ENCODE measurements at places on chromosomes 5 and 9. TPM values are rescaled to one million over a fixed set of nuclear protein-coding genes. Genes with fewer than 3 reads are reported as not detected.

DNA sequence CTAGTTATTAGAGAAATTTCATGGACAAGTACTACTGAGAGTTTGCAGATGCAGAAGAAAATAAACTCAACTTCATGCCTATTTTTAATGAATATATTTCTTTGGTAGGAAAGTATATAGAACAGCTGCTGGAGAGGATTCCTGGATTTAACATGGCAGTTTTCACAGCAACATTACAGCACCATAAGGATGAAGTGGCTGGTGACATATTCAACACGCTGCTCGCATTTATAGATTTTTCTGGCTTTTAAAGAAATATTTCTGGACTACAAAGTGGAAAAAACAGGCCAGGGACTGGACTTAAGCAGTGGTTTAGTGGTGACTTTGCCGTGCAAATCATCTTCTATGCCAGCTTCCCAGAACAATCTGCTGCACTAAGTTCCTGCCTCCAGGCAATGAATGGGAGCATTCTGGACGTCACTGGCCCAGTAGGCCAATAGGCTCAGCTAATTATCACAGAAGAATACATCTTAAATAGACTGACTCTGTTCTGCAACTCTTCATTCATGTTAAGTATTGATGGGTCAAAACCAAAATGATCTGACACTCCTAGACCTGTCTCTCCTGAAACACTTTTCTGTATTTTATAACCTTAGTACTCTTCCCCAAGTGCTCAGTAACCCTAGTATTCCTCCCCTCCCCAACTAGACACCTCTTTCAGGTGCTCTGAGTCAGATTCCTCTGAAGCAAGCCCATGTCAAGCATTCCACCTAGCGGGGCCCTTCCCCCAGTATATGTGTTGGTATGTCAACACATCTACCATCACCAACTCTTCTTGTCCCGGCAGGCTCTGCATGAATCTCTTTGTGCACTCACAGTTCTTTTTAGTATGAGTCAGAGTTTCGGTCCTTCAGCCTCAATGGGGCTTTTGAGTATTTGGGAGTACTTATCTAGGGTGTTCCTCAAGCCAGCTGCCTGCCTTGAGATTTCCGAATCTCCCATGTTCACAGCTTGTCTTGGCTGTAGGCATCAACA is 625.5 kb downstream of the CHSY3 start:
- no peaks in the 10 kb centered on the region for H3K4me1 ChIP-seq
- H3K27ac ChIP-seq: no peak overlapping the region
- DNase-seq: no peak
- no peak overlapping the region for H3K4me3 ChIP-seq

- peaks cover 2% of the 10 kb centered on the region for H3K36me3 ChIP-seq
- H3K4me3 ChIP-seq: peak overlapping the region; percentile 83
- H3K4me1 ChIP-seq: peaks cover 21% of the 10 kb centered on the region
- peak overlapping the region; percentile 79 for H3K27ac ChIP-seq
These were observed 29.9 kb downstream of the CPEB4 start for GRCh38 chr5:173917788-173918786.

- H3K36me3 ChIP-seq: no peaks in the 10 kb centered on the region
- H3K4me3 ChIP-seq: no peak overlapping the region
These were observed 576.3 kb downstream of the PDE4D start for GRCh38 chr5:59317023-59317773.

TNFSF15 gene
- not detected for polyA plus RNA-seq

DNA sequence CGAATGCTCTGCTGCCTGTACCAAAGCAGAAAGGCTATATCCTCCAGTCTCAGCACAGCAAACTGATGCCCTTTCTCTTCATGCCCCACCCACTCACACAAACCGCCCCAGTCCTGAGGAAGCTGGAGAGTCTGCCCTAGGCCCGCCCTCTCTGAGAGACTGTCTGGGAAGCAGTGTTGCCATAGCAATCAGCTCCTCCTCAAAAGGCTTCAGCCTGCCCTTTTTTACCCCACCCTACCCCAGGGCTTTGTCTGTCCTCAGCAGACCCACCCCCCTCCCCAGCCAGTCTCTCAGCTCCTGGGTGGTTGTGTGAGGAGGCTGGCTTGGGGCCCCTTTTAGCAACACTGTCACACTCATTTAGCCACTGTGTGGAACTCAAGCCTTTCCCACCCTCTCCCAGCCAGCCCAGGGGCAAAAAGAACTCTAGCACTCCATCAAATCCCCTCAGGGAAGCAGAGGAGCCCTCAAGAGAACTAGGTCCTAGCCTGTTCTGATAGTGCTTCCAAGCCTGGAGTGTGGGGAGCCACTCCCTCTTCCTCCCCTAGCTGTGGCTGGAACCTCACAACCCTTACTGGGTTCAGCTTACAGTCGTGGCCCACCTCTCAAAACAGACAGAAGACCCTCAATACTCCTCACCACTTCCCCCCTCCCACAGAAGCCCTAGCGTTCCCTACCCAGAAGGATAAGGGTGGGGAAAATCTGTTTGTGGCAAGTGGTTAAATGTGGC is 1.4 kb downstream of the ATOSB start:
- peaks cover 51% of the 10 kb centered on the region for H3K4me1 ChIP-seq
- H3K4me3 ChIP-seq: peak overlapping the region; percentile 85
- no peaks in the 10 kb centered on the region for H3K36me3 ChIP-seq
- peak; percentile 38 for DNase-seq

- H3K4me3 ChIP-seq: no peak overlapping the region
- no peaks in the 10 kb centered on the region for H3K36me3 ChIP-seq
- peaks cover 4% of the 10 kb centered on the region for H3K27me3 ChIP-seq
- H3K27ac ChIP-seq: no peak overlapping the region
- no peak for DNase-seq
These were observed 398.7 kb downstream of the EBF1 start for GRCh38 chr5:158701007-158701391.

IFNK gene
- not detected for polyA plus RNA-seq

- no peaks in the 10 kb centered on the region for H3K4me1 ChIP-seq
- no peaks in the 10 kb centered on the region for H3K36me3 ChIP-seq
- H3K27me3 ChIP-seq: no peaks in the 10 kb centered on the region
These were observed 134.0 kb downstream of the GCNT1 start for GRCh38 chr9:76592974-76593347.

TPPP gene
- polyA plus RNA-seq: 0.75 TPM

- no peaks in the 10 kb centered on the region for H3K4me1 ChIP-seq
- no peak overlapping the region for H3K4me3 ChIP-seq
- no peak for DNase-seq
- peaks cover 2% of the 10 kb centered on the region for H3K27me3 ChIP-seq
These were observed 108.6 kb upstream of the ERCC6L2 start for GRCh38 chr9:95766906-95767305.

GRCh38 chr9:86885232-86885631 is 62.1 kb downstream of the GAS1 start:
- no peaks in the 10 kb centered on the region for H3K4me1 ChIP-seq
- DNase-seq: no peak
- H3K4me3 ChIP-seq: no peak overlapping the region
- no peaks in the 10 kb centered on the region for H3K27me3 ChIP-seq

STX17 gene
- polyA plus RNA-seq: 28.5 TPM

GRCh38 chr9:74570879-74571512 is 73.9 kb downstream of the RORB start:
- no peaks in the 10 kb centered on the region for H3K27me3 ChIP-seq
- no peak overlapping the region for H3K4me3 ChIP-seq
- H3K4me1 ChIP-seq: no peaks in the 10 kb centered on the region
- no peak for DNase-seq

DNA sequence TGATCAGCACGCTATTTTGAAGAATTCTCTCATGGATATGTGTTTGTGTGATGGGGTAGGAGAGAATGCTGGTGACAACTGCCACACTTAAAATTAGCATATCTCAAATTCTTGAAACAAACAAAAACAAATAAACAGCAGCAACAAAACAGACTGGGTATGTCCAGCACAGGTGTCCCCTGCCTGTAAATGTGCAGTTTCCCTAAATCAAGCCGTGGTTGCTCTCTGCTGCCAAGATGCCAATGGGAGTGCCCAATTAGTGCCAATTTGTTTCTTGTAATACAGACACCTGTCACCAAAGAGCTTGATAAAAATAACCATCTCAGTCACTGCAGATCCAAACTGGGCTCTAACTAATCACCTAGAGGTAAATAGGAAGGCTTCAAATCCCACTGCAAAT is 144.2 kb upstream of the SMARCA2 start:
- no peaks in the 10 kb centered on the region for H3K36me3 ChIP-seq
- no peak overlapping the region for H3K4me3 ChIP-seq
- no peaks in the 10 kb centered on the region for H3K4me1 ChIP-seq

DNA sequence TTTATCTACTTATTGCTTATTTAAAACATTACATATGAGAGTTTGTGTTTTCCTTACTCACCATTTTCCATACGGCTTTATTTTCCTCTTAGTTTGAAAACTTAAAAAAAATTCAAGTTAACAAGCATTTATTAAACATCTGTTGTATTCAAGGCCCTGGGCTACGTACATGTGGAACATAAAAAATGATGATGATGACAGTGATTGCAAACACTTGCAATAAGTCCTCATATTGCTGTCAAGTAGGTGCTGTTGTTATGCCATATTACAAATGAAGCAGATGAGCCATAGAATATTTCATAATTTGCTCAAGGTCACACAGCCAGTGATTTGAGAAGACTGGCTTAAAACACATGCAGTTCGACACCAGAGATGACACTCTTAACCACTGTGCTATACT is 180.6 kb downstream of the COMMD10 start:
- no peaks in the 10 kb centered on the region for H3K27me3 ChIP-seq
- no peak overlapping the region for H3K27ac ChIP-seq
- H3K4me1 ChIP-seq: no peaks in the 10 kb centered on the region
- DNase-seq: no peak
- H3K4me3 ChIP-seq: no peak overlapping the region

- no peaks in the 10 kb centered on the region for H3K36me3 ChIP-seq
- H3K27me3 ChIP-seq: no peaks in the 10 kb centered on the region
- no peak for DNase-seq
These were observed 333.7 kb downstream of the CWC27 start for GRCh38 chr5:65102371-65102975.

GRCh38 chr9:131087354-131087893 is 8.9 kb upstream of the AIF1L start:
- H3K36me3 ChIP-seq: no peaks in the 10 kb centered on the region
- H3K4me1 ChIP-seq: no peaks in the 10 kb centered on the region
- H3K4me3 ChIP-seq: no peak overlapping the region
- H3K27me3 ChIP-seq: no peaks in the 10 kb centered on the region

SHOC1 gene
- not detected for polyA plus RNA-seq

GRCh38 chr5:78513441-78513840 is 135.1 kb downstream of the LHFPL2 start:
- DNase-seq: no peak
- H3K4me1 ChIP-seq: peaks cover 16% of the 10 kb centered on the region
- H3K36me3 ChIP-seq: no peaks in the 10 kb centered on the region

DNA sequence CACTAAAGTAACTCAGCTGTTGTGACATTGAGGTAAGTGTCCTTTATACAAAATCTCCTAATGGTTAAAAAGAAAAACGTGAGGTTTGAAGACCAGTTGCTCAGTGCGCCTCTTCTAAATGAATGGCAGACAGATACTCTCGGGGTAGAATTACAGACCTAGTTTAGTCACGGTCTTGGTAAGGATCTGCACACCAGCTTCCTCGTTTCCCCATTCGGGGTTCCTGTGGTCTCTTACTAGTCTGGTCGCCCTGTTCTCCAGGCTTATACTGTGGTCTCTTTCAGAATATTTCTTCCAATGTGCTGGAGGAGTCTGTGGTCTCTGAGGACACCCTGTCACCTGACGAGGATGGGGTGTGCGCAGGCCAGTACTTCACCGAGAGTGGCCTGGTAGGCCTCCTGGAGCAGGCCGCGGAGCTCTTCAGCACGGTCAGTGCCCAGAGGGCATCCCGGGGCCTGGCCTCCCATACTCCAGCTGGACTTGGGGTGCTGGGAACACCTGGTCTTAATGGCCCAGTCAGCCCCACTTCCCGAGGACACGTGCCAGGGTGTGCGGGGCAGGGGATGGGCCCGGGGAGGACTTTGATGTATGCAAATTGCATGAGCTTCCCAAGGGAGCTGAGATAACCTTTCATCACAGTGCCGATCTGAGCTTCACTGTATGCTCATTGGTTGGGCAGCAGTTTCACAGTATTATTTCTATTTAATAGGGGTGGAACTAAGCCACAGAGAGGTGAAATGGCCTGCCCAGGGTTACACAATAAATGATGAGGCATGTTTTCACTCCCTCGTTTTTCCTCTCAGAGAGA is 224.5 kb downstream of the DOCK8 start:
- H3K27me3 ChIP-seq: no peaks in the 10 kb centered on the region
- H3K4me1 ChIP-seq: no peaks in the 10 kb centered on the region
- no peak overlapping the region for H3K27ac ChIP-seq
- H3K4me3 ChIP-seq: no peak overlapping the region
- DNase-seq: no peak
- H3K36me3 ChIP-seq: peaks cover 99% of the 10 kb centered on the region

FYB1 gene
- polyA plus RNA-seq: 197 TPM

DNA sequence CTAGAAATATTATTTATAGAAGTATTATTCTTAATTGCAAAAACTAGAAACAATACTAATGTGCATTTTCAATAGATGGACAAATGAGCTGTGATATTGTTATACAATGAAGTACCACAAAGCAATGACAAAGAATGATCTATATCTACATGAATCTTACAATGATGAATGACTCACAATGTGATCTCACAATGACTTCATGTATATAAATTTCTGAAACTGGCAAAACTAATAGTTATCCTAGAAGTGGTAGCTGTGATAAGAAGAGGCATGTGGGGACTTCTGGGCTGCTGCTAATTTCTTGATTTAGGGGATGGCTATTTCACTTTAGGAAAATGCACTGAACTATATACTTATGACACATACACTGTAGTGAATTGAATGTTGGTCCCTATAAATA is 396.0 kb upstream of the ZNF608 start:
- no peaks in the 10 kb centered on the region for H3K4me1 ChIP-seq
- H3K27ac ChIP-seq: no peak overlapping the region
- no peak overlapping the region for H3K4me3 ChIP-seq
- no peak for DNase-seq

SKIC3 gene
- 35.1 TPM for polyA plus RNA-seq

DNA sequence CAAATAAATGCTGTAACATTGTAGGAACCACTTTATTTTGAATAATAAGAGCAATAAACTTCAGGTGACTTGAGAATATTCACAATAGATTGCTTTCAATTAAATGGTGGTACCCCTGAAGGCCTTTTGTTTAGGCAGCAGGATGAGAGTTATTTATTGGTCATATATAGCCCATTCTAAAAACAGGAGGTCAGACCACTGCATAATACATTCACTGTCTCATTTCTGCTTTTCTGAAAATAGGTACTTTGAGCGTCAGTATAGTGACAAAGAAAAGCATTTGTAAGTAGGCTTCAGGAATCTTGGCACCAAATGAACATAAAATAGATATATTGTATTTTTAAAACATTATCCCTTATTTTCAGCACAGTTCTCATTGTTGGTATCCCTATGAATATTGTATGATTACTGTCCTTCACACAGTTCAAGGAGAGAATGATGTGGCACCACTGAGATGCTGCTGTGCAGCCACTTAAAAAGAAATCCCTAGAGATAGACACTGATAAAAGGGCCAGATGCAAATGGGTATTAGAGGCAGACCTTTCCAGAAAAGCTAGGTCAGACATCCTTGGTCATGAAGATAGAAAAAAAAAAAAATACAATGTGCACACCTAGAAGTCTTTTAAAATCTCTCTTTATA is 381.8 kb upstream of the ST8SIA4 start:
- H3K27me3 ChIP-seq: no peaks in the 10 kb centered on the region
- H3K4me1 ChIP-seq: no peaks in the 10 kb centered on the region
- no peaks in the 10 kb centered on the region for H3K36me3 ChIP-seq
- DNase-seq: no peak
- H3K4me3 ChIP-seq: no peak overlapping the region

PPIP5K2 gene
- 33.4 TPM for polyA plus RNA-seq

All from CD4-positive, CD25-positive, alpha-beta regulatory T cell (primary cell).